ENCODE measurements at places on chromosomes 5 and 9.

DNA sequence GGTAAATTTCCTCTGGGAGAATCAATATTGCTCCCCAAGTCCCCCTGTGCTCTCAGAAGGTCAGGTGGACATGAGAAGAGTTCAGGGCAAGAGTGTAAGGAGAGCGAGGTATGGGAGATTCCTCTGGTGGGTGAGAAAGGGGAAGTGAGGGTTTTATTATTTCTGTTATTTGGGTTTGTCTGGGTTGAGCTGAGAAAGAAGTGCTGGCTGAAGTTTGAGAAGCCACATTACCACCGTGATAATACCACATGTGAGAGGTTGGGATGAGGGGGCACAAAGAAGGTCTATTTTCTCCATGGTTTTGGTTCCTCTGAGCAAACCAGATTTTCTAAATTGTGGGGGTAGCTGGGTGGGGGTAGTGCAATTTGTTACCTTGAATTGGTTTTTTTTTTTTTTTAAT is 350.4 kb downstream of the OSTF1 start:
- no peak for DNase-seq

DNA sequence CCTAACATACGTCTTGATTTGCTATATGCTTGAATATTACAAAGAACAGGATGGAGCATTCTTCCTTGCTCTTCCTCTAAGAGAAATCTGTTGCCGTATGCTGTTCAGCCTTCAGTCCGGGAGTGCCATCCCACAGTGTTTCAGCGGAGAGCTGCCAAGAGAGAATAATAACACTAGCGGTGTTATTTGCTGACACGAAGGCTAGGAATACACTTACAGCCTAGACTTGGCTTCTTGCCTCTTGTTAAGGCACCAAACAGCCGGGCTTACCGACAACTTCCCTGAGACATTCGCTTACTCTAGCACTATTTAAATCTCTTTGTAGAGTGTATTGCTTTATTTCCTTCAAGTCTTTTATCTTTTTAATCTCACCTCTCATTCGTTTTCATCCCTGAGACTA is 31.4 kb downstream of the KCTD16 start:
- no peak for DNase-seq

- DNase-seq: no peak
Observed at GRCh38 chr5:147073098-147073497, 161.7 kb upstream of the STK32A start.

DNA sequence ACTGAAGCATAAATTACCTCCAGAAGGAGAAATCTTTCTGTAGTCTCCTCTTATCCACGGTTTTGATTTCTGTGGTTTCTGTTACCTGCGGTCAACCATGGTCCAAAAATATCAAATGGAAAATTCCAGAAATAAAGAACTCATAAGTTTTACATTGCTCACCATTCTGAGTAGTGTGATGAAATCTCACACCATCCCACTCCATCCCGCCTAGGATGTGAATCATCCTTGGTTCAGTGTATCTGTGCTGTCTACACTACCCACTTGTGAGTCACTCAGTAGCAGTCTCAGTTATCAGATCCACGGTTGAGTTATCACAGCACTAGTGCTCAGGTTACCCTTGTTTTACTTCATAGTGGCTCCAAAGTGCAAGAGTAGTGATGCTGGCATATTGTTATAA is 371.2 kb downstream of the NFIB start:
- no peak for DNase-seq

- DNase-seq: peak; percentile 24
Observed at GRCh38 chr5:31007672-31008071, 185.8 kb upstream of the CDH6 start.

Measured in BE2C (cell line).